ENCODE measurements at places on chromosomes 12 and 14. TPM values are rescaled to one million over a fixed set of nuclear protein-coding genes. Genes with fewer than 3 reads are reported as not detected.

Gene MYF5
- total RNA-seq, result not detected

DNA sequence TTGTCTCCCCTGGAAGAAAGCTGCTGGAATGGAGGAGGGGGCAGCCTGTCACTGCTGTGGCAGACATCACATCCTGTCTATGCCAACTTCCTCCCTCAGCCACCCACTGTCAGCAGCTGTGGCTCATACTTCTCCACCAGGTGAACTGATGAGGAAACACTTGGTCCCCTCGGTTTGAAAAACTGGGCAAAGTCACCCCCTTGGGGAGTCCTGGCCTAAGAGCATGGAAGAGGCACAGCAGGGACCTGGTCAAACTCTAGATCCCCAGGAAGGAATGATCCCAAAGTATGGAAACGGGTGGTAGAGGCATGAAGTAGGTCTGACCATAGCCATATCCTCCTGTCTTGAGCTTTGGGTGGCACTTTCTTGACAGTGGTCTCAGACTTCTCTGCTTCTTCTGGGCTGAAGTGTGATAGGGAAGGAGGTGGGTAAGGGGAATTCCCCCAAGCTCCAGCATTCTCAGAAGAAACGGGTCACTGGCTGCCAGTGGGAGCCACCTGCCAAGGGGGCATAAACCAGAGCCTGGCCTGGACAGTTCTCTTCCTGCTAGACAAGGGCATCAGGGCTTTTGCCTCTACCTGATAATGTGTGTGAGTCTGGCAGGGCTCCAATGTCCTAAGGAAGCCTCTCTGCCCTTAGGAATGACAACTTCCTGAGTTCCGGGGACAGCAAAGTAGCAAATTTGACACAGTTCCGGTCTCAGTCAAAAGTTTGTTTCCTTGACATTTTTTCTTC lies 36.0 kb downstream of the FMNL3 start:
- H3K27me3 ChIP-seq, result no peaks in the 10 kb centered on the region
- peak overlapping the region; percentile 68 for H3K4me3 ChIP-seq
- H3K4me1 ChIP-seq, result peaks cover 86% of the 10 kb centered on the region

- no peaks in the 10 kb centered on the region for H3K27me3 ChIP-seq
- no peaks in the 10 kb centered on the region for H3K4me1 ChIP-seq
- DNase-seq, result no peak
- no peak overlapping the region for H3K4me3 ChIP-seq
Measured at GRCh38 chr12:84641940-84642545, 270.6 kb downstream of the SLC6A15 start.

DNA sequence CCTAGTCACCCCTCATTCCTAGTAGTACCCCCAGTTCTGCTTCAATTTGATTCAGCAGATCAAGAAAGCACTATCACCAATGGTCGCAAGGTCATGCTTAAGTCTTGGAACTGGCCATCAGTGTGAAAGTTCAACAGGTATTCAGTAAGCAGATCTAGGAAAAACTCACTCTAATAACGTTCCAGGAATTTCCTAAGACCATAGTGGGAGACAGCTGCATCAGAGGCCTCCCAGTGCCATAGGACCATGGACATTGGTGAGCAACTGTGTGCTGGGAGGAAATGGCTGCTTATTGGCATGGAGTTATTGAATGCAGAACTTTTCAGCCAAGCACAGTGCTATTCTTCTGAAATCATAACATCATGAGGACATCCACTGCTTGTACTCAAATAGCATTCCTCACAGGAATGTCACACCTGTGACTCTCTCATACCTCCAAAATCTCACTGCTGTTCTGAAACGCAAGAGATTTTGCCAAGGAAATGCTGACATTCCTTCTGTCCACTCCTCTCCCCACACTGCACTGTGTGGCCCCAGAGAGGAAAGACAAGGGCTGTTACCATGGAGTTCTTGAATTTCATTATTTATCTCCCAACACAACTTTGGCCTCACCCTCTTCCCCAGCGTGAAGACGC lies 30.9 kb upstream of the MDM2 start:
- no peak overlapping the region for H3K27ac ChIP-seq
- no peaks in the 10 kb centered on the region for H3K36me3 ChIP-seq
- DNase-seq, result no peak
- H3K27me3 ChIP-seq, result no peaks in the 10 kb centered on the region
- no peak overlapping the region for H3K4me3 ChIP-seq
- H3K4me1 ChIP-seq, result peaks cover 10% of the 10 kb centered on the region

DNA sequence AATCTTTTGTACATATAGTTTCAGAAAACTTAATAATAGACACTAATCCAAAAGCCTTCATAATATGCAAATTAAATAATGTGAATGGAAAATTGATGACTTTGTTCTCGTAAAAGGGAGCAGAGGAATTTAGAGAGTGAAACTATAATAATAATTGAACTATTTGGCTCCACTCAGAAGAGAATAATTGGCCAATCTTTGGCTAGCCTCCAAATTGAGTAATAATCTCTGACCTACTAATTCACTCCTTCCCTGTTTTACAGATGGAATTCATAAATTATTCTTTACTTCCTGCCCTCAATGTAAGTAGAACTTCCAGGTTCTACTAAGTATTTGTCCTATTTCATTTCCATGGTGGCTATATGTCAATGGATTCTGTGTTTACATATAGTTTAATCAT lies 15.8 kb downstream of the TRIM9 start:
- no peaks in the 10 kb centered on the region for H3K36me3 ChIP-seq
- no peak overlapping the region for H3K27ac ChIP-seq
- H3K4me3 ChIP-seq, result no peak overlapping the region
- H3K4me1 ChIP-seq, result no peaks in the 10 kb centered on the region

- DNase-seq, result no peak
- peaks cover 3% of the 10 kb centered on the region for H3K4me1 ChIP-seq
- no peaks in the 10 kb centered on the region for H3K36me3 ChIP-seq
- H3K4me3 ChIP-seq, result no peak overlapping the region
- peaks cover 28% of the 10 kb centered on the region for H3K27me3 ChIP-seq
- H3K27ac ChIP-seq, result no peak overlapping the region
Measured at GRCh38 chr14:67524634-67524963, 8.5 kb upstream of the PLEKHH1 start.

Gene SERPINA4
- total RNA-seq, result not detected

Gene SLC10A1
- total RNA-seq, result not detected

- peak overlapping the region; percentile 97 for H3K27ac ChIP-seq
- peak overlapping the region; percentile 20 for H3K4me3 ChIP-seq
- no peaks in the 10 kb centered on the region for H3K27me3 ChIP-seq
- H3K4me1 ChIP-seq, result peaks cover 31% of the 10 kb centered on the region
- no peak for DNase-seq
- H3K36me3 ChIP-seq, result no peaks in the 10 kb centered on the region
Measured at GRCh38 chr14:97120204-97120603, 323.0 kb downstream of the VRK1 start.

DNA sequence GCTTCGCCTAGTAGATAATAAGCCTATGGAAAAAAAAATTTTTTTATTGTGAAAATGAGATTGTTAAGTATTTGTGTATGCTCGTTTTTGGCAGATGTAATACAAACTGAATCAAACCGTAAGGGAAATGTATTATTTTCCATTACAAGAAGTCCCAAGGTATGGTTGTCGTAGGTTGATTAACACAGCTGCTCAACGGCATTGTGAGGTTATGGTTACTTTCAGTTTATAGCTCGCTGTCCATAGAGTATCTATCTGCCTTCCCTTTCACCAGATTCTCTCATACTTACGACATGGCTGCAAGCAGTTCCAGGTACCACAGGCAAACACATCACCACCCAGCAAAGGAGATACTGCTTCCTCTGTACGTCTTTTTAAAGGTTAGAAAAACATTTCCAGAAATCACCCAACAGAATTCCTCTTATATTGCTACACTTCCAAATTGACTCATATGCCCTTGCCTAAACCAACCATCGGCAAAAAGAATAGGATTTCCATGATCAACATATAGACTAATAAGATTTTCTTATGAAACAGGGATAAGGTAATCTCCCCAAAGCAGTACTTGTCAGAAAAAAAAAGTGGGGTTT lies 338.6 kb downstream of the SYT1 start:
- H3K27me3 ChIP-seq, result no peaks in the 10 kb centered on the region
- no peak overlapping the region for H3K4me3 ChIP-seq
- no peak for DNase-seq
- H3K27ac ChIP-seq, result no peak overlapping the region

DNA sequence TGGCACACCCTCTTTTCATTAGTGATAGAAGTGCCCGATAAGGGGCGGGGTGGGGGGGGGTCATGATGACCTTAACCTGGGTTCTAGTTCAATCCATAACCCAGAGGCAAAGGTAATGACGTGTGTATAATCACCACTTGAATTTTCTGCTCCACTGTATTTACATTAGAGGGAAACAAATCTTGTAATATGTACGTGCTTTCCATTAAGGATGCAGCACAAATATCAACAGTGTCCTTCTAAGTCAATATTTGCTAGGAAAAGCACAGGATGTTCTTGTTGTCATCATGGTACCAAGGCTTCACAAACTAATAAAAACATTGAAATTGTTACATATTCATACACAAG lies 121.2 kb upstream of the SLC38A2 start:
- H3K27me3 ChIP-seq, result no peaks in the 10 kb centered on the region
- H3K4me1 ChIP-seq, result no peaks in the 10 kb centered on the region
- no peak overlapping the region for H3K27ac ChIP-seq
- DNase-seq, result no peak
- H3K4me3 ChIP-seq, result no peak overlapping the region

DNA sequence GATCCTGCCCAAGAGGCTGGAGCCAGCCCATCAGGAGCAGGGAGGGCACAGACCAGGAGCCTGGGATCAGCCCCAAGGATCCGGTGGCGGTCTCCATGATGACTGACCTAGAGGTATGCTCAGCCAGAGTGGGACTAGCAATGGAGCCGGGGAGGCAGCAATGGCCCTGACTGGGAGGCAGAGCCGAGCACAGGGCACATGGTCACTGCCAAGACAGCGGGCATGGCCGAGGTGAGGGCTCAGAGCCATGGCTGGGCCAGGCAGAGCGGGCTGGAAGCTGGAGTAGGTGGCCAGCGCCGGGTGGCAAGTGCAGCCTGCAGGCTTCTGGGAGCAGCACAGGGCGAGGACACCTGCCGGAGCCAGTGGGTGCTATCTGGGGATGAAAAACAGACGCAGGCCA lies 259.3 kb downstream of the BCL11B start:
- H3K27ac ChIP-seq, result no peak overlapping the region
- H3K27me3 ChIP-seq, result no peaks in the 10 kb centered on the region
- H3K36me3 ChIP-seq, result no peaks in the 10 kb centered on the region

GRCh38 chr14:92759679-92760523 lies 11.5 kb upstream of the LGMN start:
- no peak overlapping the region for H3K27ac ChIP-seq
- H3K4me1 ChIP-seq, result peaks cover 15% of the 10 kb centered on the region
- H3K36me3 ChIP-seq, result no peaks in the 10 kb centered on the region
- no peak overlapping the region for H3K4me3 ChIP-seq

DNA sequence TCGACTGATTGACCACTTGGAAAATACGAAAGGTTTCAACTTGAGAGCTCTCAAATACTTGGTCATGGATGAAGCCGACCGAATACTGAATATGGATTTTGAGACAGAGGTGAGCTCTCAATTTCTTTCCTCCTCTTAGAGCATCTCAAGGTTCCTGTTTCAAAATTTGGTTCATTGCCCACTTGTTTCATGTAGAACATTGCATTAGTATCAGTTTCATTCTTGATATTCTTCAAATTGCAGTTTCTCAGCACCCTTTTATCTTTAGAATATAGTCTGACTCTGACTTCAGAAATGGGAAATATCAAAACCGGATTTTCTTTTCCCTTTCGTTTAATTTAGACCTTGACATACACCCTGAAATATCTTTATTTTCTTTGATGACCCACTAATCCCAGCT lies 8.8 kb downstream of the DDX47 start:
- peaks cover 49% of the 10 kb centered on the region for H3K36me3 ChIP-seq
- peaks cover 37% of the 10 kb centered on the region for H3K4me1 ChIP-seq
- no peak overlapping the region for H3K27ac ChIP-seq
- no peaks in the 10 kb centered on the region for H3K27me3 ChIP-seq

GRCh38 chr12:92784356-92784755 lies 81.6 kb downstream of the PLEKHG7 start:
- H3K4me3 ChIP-seq, result no peak overlapping the region
- H3K27me3 ChIP-seq, result no peaks in the 10 kb centered on the region
- peaks cover 3% of the 10 kb centered on the region for H3K36me3 ChIP-seq
- no peak for DNase-seq

DNA sequence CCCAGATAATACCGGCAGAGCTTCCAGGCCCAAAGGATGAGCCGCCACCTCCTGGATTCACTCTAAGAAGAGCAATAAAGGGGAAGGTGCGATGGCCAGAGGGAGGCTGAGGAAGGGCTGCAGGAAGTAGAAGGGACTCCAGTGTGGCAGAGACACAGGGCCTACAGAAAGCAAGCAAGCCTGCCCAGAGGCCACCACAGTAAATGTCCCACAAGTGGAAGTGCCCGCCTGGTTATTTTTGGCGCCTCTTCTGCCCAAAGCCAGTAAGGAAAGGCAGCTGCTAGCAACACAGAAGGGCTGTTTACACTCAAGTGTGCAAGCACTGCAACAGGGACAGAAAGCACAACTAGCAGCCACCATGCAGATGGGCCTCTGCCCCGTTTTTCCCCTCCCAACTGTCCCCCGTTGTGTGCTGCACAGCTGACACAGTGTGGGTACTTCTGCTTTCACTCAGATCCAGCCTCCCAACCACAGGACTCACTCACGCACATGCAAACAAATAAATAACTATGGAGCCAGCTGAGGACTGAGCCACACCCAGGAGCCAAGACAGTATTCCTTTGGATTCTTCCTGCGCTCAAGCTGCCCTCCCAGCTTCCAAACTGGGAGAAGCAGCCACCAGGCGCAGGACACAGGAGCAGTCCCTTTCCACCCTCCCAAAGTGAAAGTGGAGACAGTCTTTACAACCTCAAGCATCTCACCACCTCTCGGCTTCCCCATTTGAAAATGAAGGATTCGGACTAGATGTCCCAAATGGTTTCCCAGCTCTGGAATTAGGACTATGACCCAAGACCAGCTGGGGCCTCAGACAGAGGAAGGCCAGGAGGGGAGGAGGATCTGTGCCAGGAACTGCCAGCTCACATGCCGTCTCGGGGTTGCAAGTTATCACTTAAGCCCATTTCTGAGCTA lies 40.0 kb upstream of the PNMA1 start:
- H3K4me1 ChIP-seq, result peaks cover 86% of the 10 kb centered on the region
- peak; percentile 84 for DNase-seq
- H3K27me3 ChIP-seq, result no peaks in the 10 kb centered on the region
- H3K36me3 ChIP-seq, result peaks cover 27% of the 10 kb centered on the region
- peak overlapping the region; percentile 87 for H3K4me3 ChIP-seq

GRCh38 chr12:8584004-8584403 lies 28.7 kb downstream of the AICDA start:
- no peaks in the 10 kb centered on the region for H3K27me3 ChIP-seq
- H3K27ac ChIP-seq, result no peak overlapping the region
- no peak for DNase-seq
- H3K4me3 ChIP-seq, result no peak overlapping the region
- peaks cover 2% of the 10 kb centered on the region for H3K4me1 ChIP-seq
- peaks cover 2% of the 10 kb centered on the region for H3K36me3 ChIP-seq

GRCh38 chr14:58297412-58297761 lies 968 bp upstream of the ARID4A start:
- H3K27me3 ChIP-seq, result no peaks in the 10 kb centered on the region
- no peak overlapping the region for H3K4me3 ChIP-seq
- peaks cover 38% of the 10 kb centered on the region for H3K4me1 ChIP-seq
- DNase-seq, result no peak

Measured in activated CD4-positive, alpha-beta memory T cell treated with anti-CD3 and anti-CD28 coated beads for 36 hours (primary cell).